CD4-positive, alpha-beta T cell treated with Interleukin-6 at 100 ng/mL for 8 hours (primary cell): ENCODE measurements at places on chromosomes 5 and 9.

DNA sequence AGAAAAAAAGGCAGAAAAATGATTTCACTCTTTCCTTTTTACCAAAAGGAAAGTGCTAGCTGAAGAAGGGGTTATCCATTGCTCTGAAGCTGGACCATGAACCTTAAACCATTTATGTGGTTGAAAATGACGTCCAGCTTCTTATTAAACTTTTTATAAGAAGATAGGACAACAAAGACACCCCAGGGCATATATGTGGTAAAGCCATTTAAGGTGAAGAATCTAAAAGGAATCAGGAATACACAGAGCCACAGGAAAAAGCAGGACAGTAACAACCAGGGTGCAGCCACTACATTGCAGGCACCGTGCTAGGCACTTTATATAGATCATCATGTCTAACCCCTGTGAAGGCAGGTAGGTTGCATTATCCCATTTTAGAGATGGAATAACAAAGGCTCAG is 42.1 kb downstream of the RASEF start:
- no peak for DNase-seq

- no peak for DNase-seq
These were observed 22.5 kb downstream of the ZNF462 start for GRCh38 chr9:106885451-106885850.

DNA sequence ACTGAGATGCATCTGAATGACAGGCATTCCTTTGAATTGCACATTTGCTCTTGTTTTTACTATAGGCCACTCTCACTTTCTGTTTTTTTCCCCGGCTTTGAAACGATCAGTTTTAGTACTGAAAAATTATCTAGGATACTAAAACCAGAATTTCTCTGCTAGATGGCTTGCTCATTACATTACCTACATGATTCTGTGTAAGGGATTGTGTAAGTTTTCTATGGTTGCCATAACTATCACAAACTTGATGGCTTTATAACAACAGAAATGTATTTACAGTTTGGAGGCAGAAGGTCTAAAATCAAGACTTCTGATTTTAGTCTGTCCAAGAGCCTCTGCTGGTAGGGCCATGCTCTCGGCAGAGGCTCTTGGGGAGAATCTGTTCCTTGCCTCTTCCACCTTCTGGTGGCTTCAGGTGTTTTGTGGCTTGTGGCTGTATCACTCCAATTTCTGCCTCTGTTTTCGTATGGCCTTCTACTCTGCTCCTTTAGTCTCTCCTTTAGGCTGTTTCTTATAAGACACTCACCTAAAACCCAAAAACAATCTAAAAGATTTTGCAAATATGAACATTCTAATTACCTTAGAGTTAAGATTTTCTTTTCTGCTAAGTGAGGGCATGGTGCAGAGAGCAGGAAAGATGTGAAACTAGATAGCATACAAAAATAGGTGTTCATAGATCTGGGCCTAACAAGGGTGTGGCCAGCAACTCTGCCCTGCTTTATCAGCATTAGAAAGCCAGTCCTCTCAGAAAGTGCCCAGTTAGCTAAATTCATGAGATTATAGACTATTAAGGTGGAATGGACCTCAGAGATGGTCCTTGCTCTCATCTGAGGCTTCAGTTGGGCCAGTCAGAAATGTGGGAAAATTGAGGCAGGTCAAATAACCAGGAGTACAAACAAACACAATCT is 93.3 kb upstream of the CDKN2B start:
- DNase-seq: no peak

DNA sequence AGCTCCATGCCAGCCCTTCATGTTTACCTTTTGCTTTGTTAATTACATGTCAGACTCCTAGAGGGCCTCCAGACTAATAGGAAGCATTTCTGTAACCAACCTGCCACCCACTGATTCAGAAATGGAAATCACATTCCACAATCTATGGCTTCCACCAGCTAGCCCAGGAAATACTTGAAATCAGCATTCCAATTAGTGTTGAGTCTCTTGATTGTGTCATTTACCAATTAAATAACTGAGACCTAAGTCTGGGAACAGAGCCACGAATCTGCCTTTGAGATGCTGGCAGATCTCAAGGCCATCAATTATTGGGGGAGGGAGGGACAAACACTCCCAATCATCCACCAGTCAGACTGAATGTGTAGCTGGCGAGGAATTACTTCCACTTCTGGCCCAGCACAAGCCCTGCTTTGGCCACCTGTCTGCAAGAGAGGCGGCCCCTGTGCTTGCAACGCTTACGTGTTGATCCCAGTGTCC is 27.4 kb upstream of the SAP30L start:
- DNase-seq: no peak

DNA sequence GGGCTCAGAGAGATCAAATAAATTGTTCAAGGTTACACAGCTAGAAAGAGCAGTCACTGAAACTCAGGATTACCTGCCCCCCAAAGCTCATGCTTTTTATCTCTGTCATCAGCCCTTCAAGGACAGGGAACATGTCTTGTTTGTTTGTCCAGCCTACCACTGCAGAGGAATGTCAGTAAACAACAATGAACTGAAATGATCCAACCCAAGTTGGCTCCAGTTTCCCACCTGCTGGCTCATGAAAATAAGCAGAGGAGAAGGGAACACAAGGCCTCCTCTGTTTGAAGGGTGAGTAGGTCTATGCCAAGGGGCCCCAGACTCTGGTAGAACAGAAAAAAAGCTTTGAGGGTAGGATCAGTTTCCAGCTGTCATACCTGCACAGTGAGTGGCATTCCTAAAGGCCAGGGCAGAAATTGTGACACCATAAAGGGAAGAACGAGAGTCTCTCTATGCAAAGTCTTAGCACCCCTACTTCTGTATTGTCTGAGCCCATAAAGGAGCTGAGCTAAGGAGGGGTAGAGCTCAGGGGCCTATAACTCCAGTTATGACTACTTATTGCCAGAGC is 115.2 kb downstream of the TRIM36 start:
- no peak for DNase-seq

GRCh38 chr9:82606492-82607382 is 456.2 kb downstream of the RASEF start:
- no peak for DNase-seq

DNA sequence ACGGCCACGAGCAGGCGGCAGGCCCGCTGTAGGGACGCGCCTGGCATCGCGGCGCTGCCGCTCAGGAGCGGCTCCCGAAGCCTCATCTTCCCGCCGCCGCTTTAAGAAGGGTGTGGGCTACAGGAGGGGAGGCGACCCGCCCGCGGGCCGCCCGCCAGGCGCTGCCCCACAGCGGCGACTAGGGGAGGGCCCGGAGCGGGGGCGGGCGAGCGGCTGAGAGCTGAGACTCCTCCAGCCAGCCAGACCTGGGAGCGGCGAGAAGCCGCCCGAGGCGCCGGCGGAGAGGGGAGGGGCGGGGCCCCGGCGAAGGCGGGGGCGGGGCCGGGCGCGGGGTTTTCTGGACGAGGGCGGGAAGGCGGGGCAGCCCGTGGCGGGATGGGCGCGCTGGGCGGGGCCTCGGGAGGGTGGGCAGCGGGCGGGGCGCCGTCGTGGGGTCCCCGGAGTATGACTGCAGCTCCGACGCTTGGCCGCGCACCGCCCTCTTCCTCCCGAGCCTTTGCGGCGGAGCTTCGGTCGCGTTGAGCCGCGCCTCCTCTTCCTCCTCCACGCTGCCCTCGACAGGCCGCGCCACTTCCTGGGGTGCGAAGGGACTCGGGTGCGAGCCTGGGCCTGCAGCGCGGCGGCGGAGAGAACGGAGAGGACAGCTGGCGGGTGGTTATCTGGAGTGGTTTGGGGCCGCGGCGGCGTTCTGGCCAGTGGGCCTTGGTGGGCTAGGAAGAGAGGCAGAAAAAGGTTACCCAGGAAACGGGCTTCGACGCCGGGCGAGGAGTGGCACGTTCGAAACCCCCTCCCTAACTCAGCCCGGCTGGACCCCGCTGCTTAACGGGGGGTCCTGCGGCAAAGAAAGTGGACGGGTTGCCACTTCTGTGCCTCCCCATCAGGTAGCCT is at the start of gene B4GALT1:
TSS of gene B4GALT1 (minus strand) at position 253 of the 888 bp plus-strand sequence. CDS start at position 86, 167 bp downstream.
- DNase-seq: peak; percentile 98

DNA sequence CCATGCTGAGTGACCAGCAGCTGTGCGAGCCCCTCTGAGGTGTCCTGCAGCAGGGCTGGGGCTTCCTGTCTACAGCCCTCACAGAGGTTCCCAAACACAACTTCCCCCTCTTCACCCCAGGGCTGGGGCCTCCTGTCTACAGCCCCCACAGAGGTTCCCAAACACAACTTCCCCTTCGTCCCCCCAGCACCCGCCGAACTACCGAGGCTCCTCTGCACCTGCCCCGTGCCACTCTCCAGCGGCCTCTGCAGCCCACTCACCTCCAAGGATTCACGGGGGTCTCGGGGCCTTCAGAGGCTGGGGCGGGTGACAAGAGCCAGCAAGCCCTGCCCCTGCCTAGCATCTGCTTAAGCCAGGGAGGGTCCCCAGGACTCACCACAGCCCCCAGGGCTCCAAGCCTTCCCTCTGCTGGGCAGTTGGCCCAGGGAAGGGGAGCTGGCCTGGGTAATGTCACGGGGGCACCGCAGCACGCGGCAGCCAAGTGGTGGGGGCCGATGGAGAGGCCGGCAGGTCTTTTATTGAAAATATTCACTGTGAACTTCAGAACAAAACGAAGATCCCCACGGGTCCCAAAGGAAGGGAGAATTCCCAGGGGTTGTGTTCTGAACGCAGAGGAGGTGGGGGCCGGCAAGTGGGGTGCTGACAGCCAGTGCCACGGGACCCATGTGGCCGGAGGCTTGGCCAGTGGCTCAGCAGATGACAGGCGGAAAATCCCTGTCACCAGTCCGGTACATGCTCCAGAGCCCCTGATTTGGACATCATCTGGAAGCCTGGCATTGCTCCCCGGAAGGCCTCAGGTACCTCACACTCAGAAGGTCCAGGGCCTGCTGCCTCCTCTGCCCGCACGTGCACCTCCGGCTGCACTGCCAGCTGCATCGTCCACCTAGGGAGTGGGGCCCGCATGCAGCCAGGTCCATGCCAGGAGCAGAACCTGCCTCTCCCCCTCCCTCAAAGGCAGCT is 125.3 kb downstream of the ADAMTS2 start:
- no peak for DNase-seq

GRCh38 chr5:67997892-67998457 is 217.6 kb upstream of the PIK3R1 start:
- DNase-seq: no peak
